ENCODE measurements at places on chromosomes 1 and 21. TPM values are rescaled to one million over a fixed set of nuclear protein-coding genes. Genes with fewer than 3 reads are reported as not detected.

The PROK1 gene
- 5.3 TPM for polyA plus RNA-seq

The KIAA0040 gene
- polyA plus RNA-seq, result 22.0 TPM

DNA sequence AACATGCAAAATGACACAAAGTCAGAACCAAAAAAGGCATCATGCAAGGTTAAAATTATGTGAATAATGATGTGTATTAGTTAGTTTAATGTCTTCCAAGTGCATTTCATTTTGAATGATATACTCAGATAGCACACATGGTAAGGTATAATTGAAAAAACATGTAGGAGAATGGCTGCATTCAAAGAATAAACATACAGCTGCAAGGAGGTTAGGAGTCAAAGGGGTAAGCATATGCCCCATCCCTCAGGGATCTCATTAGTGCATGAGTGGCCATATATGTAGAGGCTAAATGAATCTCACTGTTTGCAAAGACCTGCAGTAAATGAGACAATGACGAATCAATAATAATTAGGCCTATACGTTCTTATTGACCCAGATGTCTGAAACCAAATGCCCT is 179.7 kb upstream of the HOOK1 start:
- DNase-seq, result no peak

- DNase-seq, result no peak
Measured at GRCh38 chr1:22556391-22557104, 6.7 kb upstream of the EPHA8 start.

GRCh38 chr1:92118826-92119225 is 38.7 kb downstream of the BTBD8 start:
- no peak for DNase-seq

GRCh38 chr1:1117469-1117831 is 1.6 kb upstream of the C1orf159 start:
- no peak for DNase-seq

GRCh38 chr1:117609471-117609911 is 3.6 kb downstream of the TENT5C start:
- DNase-seq, result no peak

The ASCL5 gene
- not detected for polyA plus RNA-seq

- DNase-seq, result no peak
Measured at GRCh38 chr1:109622137-109622892, 2.7 kb downstream of the AMPD2 start.

DNA sequence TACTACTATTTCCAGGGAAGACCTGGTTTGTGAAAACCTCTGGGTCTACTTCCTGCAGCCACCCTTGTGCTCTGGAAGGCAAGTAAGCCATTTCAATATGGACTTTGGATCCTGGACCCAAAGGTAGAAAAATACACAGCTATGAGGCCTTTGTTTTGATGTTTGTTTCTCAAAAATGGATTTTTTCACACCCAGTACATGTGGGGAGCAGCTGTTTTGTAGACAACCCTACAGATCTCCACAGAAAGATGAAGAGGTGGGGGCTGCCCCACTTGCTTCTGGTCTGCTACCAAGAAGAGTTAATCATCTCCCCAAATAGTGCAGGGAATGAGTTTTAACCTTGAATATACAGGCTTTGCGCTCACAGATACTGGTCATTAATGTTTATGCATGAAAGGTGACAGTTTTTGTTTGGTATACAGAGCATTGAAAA is 29.2 kb downstream of the ZNF281 start:
- DNase-seq, result no peak

DNA sequence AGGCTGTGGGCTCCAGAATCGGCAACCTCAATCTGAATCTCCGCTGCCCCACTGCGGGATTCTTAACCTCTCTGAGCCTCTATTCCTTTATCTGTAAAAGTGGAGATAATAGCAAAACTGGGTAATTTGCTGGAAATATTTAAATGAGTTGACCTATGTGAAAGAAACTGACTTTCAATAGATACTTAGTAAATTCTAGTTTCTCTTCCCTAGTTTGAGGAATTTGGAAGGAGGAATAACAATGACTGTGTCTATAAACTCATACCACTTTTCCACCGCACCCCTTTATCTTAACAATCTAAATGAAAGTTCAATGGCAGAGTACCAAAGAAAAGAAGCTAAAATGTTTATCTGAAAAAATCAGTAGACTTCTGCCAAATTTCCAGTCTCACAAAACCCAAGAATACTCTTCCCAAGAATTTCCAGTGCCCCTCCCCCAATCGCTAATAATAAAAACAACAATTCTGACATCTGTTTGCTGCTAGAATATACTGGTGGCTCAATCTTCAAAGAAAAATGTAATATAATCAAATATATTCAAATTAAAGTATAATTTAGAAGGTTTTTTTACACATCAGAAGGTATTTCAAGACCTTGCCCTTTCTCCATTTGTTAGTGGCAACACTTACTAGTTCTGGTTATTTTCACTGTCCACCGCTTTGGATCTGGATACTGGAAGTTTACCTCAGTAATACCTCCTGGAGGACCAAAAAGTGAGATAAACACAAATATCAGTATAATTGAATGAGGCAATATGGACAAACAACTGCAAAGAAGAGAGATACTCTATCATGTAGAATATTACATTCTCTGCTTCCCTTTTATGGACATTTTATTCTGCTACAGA is 171.2 kb downstream of the LTN1 start:
- DNase-seq, result no peak

DNA sequence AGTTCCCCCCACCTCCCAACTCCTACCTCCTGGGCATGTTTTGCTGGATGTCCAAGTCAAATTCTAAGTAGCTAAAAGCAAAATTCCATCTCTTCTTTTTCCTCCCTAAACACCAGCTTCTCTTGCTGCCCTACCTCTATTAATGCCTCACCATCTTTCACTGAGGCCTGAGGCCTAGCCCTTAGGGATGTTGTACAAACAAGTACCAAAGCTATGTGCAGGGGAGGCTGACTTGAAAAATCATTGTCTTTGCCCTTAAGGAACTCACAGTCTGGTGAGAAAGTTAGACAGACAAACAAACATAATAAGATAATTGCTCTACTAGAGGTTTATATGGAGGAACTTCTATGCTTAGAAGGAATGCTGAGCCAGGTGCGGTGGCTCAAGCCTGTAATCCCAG is 25.3 kb upstream of the SYNC start:
- DNase-seq, result no peak

DNA sequence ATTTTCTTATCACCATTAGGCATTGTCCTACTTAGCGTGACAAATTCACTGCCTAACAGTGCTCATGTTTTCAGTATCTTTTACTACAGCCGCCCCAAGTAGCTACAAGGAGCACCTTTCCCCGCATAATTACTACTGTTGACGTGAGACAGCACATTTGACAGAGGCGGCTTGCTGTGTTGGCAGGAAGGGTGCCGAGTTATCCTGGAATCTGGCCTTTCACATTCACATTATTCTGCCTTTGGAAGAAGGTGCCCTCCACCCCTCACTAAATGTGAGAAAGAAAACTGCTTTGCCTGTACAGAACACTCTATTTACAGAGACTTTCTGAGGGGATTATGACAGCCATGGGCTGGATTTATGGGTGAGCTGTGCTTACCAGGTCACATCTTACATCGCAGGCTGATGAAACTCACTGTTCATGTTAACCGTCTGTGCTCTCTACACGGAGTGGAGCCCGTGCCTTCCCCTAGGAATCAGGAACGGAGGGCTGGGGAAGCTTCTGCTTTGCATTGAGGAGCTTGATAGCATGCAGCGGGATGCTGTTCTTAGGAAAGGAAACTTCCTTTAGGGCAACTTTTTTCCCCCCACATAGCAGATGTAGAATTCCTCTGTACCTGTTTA is 148.0 kb upstream of the ZRANB2 start:
- DNase-seq, result no peak

GRCh38 chr1:210728437-210729149 is 399.9 kb downstream of the HHAT start:
- no peak for DNase-seq

The TFAP2E gene
- polyA plus RNA-seq, result 0.58 TPM

DNA sequence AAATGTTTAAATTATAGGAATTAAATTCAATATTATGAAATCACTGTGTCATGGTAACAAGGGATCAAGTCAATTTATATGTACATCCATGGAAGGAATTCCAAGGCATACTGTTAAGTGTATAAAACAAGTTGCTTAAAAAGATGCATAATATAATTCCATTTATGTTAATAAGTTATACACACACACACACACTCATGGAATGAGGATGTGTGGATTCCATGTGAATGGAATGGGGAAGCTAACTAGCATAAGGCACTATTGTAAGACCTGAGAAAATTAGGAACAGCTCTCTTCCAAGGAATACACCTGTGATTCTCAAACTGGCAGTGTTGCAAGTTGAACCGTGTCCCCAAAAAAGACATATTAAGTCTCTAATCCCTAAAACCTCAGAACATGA is 17.6 kb upstream of the TRAF3IP3 start:
- DNase-seq, result no peak
